Activated T-cell treated with anti-CD3 and anti-CD28 coated beads, Interleukin-2, amount 50 U/mL, for 72 hours (primary cell): ENCODE measurements at places on chromosomes 13 and 19. TPM values are rescaled to one million over a fixed set of nuclear protein-coding genes. Genes with fewer than 3 reads are reported as not detected.

GRCh38 chr19:6273701-6274601 is 5.8 kb downstream of the MLLT1 start:
- no peak for DNase-seq

DNA sequence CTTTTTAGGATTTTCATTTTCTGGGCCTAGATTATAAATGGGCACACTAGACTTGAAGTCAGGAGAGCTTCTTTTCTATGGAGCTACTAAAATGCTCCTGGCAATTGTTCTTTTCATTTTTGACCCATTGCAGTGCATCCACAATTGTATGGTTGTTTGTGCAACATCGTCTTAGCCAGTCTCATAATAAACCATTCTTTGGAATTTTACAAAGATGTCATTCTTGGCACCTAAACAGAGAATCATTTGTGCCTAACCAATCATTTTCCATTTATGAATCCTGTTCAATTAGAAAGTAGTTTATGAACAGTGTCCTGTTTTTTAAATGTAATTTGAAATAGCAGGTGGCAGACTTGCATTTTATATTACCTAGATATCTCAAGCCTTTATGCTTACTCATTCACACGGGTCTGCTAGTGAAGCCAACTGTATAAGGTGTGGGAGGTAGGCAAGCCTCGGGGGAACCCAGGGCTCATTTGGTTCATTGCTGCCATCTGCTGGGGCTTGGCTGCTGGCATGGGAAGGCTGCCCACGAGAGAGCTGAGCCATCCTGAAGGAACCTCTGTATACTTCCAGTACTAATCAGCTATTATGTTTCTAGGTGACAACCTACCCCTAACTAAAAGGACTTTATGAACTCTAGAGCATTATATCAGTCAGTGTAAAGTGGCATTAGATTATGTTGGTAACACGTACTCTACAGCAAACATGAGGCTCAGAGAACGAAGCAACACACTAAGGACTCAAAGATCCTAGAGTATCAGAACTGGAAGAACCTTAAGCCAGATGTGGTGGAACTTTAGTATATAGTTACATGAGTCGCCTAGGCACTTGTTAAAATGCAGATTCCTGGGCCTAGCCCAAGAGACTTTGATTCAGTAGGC is 60.0 kb downstream of the TPT1 start:
- DNase-seq = peak; percentile 61

GRCh38 chr19:3459089-3459881 is 21.0 kb downstream of the SMIM24 start:
- DNase-seq = no peak

DNA sequence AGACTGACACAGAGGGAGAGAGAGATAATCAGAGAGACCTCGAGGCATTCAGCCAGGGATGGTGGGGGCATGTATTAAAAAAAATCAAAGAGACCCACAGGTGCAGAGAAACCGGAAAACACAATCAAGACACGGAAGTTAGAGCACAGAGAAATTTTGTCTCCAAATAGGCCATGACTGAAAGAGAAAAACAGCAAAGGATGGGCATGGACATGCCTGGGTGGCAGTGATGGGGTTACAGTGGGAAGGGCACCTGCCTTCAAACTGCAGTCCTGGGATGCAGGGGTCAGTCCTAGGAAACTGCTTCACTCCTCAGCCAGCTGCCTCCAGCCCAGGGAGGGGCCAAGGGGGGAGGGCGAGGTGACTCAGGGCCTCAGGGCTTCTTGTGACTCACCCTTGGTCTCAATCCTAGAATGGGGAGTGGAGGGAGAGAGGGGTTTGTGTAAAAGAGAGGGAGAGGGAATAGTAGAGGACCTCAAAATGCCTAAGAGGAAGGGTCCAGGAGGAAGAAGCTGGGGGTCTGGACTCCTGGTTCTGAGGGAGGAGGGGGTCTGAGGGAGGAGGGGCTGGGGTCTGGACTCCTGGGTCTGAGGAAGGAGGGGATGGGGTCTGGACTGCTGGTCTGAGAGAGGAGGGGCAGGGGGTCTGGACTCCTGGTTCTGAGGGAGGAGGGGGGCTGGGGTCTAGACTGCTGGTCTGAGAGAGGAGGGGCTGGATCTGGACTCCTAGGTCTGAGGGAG is 3.6 kb upstream of the KCNN4 start:
- peak; percentile 80 for DNase-seq

GRCh38 chr13:97951376-97951775 is 2.1 kb upstream of the IPO5 start:
- DNase-seq = no peak

The IGSF23 gene
- not detected for total RNA-seq
